NCI-H1092 (cell line): ENCODE measurements at places on chromosomes 6 and 20.

GRCh38 chr20:39800111-39800510 lies 838.0 kb downstream of the DHX35 start:
- DNase-seq: no peak

DNA sequence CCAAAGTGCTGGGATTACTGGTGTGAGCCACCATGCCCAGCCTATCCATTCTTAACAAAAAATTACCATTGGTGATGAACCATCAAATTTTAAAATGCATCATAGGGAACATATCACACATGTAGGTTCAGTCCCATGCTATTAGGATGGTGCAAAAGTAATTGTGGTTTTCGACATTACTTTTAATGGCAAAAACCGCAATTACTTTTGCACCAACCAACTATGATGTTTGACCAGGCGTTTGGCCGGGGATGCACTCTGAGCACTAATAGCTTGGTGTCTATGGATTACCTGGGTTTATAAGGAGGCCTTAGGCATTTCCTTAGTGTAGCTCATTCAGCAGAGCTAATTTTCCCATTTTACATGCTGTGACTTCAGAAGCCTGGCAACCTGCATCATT lies 246.5 kb upstream of the SUPT3H start:
- DNase-seq: no peak

GRCh38 chr6:24492475-24492874 lies 2.3 kb upstream of the ALDH5A1 start:
- no peak for DNase-seq

DNA sequence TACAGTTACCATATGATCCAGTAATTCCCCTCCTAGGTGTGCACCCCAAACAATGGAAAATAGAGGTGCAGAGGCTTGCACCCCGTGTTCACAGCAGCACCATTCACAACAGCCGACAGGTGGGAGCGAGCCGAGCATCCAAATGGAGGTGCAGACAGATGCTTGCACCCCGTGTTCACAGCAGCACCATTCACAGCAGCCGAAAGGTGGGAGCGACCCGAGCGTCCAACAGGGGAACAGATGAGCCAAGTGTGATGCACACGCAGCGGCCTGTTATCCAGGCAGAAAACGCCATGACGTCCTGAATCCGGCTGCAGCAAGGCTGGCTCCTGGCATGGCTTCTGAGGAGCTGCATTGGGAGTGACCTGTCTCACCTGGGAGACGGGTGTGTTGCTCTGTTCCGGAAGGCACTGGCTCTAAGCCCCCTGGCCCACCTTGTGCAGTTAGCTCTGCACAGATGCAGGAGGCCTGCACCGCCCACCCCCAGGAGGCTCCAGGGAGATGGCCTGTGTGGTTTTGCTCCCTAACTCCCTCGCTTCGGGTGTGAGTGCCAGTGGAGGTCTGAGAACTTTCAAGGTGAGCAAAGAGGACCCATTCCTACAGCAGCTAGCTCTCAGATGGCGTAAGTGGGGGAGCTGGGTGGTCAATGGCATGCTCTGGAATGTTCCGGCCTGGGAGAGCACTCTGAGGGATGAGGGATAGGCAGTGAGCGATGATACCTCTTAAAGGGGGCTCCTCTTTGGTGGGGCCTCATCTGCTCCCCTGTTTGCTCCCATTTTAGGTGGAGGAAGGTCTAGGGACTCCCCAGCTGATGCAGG lies 47.8 kb upstream of the FRMD1 start:
- no peak for DNase-seq

GRCh38 chr6:150627585-150628025 lies 27.9 kb downstream of the PLEKHG1 start:
- no peak for DNase-seq

DNA sequence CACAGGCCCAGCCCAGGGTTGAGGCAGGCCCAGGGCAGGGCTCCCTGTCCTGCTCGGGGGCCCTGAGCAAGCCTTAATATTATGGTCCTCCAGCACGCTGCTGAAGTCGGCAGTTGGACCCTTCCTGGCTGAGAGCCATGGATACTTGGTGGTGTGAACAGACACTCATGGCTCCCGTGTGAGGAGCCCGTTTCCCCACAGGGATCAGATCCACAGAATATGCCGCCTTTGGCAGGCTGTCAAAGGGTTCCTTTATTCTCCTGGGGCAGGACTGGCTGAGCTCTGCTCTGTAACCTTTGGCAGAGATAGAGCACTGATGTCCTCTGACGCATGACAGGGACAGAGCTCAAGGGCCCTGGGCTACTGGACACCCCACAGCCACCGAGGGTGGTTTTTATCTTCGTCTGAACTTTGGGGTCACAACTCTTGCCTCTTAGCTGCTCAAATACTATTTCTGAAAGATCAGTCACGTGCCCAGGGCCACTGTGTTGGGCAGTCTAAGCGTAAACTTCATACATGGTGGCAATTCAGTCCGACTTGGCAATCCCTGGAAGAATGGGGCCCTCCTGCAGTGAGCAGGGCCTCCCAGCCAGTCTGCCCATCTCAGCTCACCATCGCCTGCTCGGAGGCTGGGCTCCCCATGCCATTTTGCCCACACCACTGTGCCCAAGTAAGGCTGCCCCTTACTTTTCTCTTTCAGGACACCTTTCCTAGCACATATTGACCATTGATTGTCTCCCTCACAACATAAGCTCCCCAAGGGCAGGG lies 49.1 kb downstream of the TTI1 start:
- DNase-seq: peak; percentile 93

DNA sequence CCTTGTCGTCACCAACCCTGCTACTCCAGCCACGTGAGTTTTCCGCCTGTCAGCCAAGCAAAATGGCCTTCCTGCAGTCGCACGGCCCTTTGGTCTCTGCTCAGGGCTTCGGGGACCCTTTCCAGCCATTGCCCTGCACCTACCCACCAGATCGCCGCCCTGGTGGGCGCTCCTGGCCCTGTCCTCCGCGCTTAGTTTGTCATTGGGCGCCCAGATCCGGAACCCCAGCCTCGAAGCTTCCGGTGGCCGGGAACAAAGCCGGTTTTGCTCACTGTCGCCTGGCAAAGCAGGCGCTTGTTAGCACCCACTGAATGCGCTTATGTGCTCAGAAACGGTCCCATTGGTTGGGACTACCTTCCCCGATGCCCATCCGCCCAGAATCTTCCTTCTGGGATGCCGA lies 536 bp downstream of the ZFP57 start:
- DNase-seq: no peak

- no peak for DNase-seq
These were observed 1.6 kb downstream of the ZBTB2 start for GRCh38 chr6:151389618-151390275.
